ENCODE measurements at places on chromosomes 16 and 17.

DNA sequence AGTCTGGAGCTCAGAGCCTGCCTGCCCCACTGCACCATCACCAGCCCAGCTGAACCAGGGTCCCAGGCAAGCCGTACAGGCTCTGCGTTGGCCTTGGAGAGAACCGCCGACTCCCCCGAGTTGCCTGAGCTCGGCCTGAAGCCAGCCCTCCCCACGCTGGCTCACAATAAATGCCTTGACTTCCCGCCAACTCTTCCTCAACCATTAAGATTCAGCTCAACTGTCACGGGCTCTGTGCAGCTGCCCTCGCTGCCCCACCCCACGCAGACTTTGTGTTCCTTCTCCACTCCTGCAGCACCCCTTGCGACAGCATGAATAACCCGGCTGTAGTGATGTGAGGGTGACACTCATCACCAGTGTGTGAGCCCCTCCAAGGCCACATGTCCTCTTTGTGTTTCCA is 4.8 kb upstream of the QPRT start:
- peak; percentile 26 for DNase-seq

DNA sequence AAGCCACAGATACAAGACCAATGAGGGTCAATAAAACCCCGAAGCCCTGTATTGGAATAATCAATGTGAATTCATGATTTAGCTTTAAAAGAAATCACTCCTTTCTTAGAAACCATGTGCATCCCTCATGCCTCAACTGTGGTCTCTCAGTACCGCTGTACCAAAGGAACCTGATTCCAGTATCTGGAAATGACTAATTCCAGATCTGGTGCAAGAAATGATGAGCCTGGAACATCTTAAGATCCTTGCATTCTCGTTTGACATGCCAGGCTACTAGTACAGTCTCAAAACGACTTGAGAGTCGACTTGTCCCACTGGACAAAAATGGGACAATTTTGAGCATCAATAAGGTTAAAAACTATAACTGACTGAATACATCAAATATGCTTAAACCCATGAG is 21.2 kb downstream of the USP31 start:
- DNase-seq = no peak

DNA sequence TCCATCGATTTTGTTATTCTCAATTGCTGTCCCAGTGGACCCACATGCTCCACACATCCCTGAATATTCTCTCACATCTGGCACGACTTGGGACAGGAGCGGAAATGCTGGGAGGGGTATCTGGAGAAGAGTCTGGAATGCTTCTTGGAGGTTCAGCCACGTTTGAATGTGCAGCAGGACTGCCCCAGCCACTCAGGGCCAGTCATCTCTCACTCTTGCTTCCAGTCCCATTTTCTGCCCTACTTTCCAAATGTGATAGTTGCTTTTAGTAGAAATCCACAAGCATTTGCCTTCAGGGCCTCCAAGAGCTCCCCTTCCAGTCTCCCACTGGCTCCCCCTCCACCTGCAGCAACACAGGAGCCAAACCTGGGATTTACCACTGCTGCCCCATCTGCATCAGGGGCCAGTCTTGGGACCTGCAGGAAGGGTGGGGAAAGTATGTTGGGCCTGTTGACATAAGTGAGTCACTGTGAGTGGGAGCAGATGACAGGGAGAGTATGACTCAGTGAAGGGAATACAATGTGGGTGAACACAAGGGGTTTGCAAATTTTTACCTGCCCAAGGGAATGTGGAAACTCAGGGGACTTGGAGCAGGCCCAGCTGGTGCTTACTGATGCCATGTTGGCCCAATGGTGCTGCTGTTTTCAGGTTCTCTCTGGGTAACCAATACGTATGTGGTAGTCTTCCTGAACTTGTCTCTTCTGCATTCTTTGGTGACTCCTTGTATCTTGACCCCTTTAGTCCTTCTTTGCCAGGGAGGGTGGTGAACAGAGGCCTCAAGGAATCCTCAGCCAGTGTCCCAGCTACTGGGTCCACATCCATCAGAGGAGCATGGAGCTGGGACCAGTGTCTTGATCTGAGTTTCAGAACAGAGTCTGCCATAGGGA is 78.8 kb upstream of the CRHR1 start:
- DNase-seq = peak; percentile 4

- no peak for DNase-seq
These were observed 14.9 kb downstream of the RBFOX3 start for GRCh38 chr17:79595921-79596320.

DNA sequence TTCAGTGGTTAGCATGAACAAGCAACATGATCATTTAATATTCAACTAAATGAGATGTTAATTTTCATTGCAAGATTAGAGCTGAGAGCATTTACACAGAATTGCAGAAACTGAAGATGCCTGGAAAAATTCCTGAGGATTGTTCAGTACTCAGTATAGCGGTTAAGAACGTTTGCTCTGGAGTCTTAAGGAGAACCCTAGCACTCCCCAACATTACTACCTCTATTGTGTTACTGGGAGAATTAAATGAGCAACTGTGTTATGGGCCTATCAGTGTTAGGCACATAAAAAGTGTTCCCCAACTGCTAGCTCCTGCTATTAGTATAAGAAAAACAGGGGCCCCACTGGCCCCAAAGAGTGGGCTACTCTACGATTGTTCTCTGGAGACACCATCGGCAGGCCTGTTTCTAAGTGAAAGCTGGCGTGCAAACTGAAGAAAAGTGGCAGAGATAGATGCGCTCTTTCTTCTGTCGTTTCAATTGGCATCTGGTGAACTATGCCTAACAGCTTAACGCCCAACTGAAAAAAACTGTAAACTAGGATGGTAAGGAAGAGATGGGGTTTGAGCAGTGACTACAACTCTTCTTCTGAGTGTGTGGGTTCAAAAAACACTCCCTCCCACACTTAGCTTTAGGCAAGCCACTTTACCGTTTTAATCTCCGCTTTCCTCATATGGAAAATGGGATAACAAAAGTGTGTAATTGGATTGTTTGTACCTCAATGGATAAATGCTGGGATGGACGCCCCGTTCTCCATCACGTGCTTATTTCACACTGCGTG is 1.3 kb downstream of the CDR2 start:
- peak; percentile 16 for DNase-seq

GRCh38 chr17:78316115-78316866 is 43.6 kb downstream of the SOCS3 start:
- peak; percentile 29 for DNase-seq

GRCh38 chr17:71052971-71053370 is 883.6 kb downstream of the KCNJ2 start:
- no peak for DNase-seq

DNA sequence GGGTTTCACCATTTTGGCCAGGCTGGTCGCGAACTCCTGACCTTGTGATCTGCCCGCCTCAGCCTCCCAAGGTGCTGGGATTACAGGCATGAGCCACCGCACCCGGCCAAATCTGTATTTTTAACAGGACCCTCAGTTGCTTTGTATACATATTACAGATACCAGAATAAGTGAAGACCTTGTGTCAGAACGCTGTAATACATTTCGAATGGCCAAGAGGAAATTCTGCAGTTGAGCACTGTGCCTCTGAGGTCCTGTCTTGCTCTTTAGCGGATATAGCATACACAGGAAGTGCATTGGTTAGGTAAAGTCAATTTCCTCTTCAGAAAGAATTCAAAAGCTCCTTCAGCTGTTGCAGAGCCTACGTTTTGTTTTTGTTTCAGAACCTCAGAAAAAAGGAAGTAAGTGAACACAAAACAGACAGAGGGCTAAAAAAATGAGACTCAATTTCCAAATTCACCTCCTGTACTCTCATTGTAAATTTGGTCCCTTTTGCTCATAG is 15.7 kb downstream of the CRLF3 start:
- no peak for DNase-seq
